Activated CD8-positive, alpha-beta memory T cell treated with anti-CD3 and anti-CD28 coated beads for 4 hours (primary cell): ENCODE measurements at places on chromosomes 6 and 20.

GRCh38 chr20:60977901-60978300, 274.2 kb upstream of the CDH4 start:
- DNase-seq = no peak

DNA sequence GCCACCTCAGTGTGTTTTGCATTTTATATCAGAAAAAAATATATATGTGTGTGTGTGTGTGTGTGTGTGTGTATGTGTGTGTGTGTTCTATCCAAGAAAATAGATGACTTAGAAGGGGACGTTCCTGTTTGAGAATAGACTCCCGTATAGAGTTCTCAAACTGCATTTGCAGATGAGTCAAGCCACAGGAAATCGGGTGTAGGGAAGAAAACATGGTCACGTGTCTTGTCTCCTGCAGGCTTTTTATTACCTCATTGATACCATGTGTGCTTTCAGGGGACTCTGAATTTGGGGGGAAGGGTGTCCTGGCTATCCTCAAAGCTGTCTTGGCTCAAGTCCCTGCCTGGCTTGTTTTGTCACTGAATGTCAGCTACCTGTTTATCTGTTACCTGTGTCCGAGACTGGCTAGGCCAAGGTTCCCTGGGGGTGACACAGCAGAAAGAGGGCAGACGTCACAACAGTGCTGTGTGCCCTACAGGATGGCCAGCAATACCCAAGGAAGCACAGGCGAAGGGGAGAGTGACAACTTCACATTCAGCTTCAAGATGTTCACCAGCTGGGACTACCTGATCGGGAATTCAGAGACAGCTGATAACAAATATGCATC, 55.7 kb upstream of the NOP56 start:
- DNase-seq = no peak

DNA sequence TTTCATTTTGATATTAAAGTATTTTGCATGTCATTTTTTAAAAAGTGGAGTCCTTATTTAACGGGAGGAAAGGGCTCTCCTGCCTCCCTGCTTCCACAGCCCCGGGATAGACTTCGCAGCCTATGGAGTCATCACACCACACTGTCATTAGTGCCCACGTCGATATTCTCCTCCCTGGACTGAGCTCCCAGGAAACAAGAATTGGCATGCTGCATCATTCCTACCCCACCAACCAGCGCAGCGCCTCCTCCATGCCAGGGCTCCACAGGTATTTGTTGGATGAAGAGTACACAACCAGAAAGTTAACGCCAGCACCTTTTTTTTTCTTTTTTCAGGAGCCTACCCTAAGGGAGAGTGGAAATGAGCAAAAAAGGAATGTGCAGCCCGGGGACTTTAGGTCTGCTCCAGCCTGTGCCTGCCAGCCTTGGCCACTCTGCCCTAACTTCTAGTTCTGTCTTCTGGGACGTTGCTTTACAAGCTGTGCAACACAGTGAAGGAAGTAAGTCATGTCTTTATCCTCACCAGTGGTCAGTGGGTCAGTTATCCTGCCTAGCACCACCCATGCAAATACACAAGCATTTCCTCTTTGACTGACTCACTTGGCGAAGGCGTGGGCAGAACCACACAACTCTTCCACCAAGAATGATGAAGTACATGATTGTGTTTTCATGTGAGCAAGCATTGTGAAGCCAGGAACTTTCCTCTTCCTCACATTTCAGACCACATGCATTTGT, 180.7 kb upstream of the UST start:
- no peak for DNase-seq

DNA sequence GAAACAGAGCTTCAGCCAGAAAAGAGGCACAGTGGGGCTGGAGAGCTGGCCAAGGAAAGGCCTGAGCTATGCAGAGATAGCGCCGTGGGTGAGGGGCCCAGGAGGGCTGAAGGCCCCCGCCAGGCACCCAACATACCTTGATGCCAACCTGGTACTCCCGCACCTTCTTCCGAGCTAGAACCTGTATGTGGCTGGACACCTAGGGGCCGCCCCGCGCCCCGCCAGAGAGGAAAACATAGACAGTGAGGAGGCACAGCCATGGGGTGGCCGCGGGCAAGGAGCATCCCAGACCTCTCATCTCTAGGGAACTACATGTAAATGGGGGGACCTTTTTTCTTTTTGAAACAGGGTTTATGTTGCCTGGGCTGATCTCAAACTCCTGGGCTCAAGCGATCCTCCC, 12.0 kb downstream of the RPL10A start:
- no peak for DNase-seq

- no peak for DNase-seq
These were observed 91.2 kb downstream of the PREX1 start for GRCh38 chr20:48736636-48737035.

DNA sequence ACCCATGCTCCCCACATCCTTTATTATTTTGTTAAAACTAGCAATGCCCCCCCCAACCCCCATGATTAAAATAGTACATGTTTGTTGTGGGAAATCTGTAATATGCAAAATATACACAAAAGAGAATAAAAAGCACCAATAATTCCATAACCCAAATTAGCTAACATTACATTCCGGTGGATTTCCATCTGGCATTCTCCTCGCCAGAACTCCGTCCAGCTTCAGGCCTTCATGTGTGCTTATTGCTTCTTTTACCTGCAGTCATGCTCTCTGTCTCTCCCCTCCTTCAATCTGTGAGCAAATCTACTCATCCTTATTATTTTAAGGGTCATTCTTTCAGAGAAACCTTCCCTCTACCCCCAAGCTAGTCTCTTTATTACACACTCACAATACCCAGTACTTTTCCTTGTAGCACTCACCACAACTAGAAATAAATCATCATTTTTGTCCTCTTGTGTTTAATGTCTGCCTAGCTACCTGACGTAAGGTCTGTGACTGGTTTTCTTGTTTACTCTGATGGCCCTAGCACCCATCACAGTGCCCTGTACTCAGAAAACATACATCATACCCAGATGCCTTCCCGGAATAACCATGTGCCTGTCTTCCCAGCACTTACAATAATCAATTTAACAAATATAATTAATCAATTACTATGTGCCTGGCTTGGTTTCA, 25.6 kb upstream of the IER3 start:
- DNase-seq = no peak
